ENCODE measurements at places on chromosomes 11 and 22. TPM values are rescaled to one million over a fixed set of nuclear protein-coding genes. Genes with fewer than 3 reads are reported as not detected.

Gene CLMP
- total RNA-seq = 5.7 TPM

Gene GLYATL1
- 9.1 TPM for total RNA-seq

Gene NPAS4
- 0.65 TPM for total RNA-seq

Gene SHISA8
- total RNA-seq = not detected

GRCh38 chr22:44736581-44737405 is 15.6 kb upstream of the ARHGAP8 start:
- DNase-seq = no peak

DNA sequence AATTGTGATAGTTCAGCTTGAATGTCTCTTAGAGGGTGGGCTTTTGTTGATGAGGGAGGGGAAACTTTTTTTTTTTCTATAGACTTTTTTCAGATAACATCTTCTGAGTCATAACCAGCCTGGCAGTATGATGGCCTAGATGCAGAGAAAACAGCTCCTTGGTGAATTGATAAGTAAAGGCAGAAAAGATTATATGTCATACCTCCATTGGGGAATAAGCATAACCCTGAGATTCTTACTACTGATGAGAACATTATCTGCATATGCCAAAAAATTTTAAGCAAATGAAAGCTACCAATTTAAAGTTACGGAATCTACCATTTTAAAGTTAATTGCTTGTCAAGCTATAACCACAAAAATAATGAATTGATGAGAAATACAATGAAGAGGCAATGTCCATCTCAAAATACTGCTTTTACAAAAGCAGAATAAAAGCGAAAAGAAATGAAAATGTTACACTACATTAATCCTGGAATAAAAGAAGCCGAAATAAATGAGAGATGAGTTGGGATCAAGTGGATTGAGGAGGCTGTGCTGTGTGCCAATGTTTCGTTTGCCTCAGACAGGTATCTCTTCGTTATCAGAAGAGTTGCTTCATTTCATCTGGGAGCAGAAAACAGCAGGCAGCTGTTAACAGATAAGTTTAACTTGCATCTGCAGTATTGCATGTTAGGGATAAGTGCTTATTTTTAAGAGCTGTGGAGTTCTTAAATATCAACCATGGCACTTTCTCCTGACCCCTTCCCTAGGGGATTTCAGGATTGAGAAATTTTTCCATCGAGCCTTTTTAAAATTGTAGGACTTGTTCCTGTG is 3.9 kb downstream of the MALAT1 start:
- no peak for DNase-seq

- no peak for DNase-seq
Measured at GRCh38 chr11:34395916-34396550, 38.2 kb upstream of the ABTB2 start.

- DNase-seq = no peak
Measured at GRCh38 chr11:43578346-43579170, 102.0 kb upstream of the HSD17B12 start.

GRCh38 chr11:118645066-118645715 is 34.3 kb downstream of the TREH start:
- DNase-seq = no peak
